Pericardium fibroblast (primary cell): ENCODE measurements at places on chromosomes 4 and X. TPM values are rescaled to one million over a fixed set of nuclear protein-coding genes. Genes with fewer than 3 reads are reported as not detected.

Gene HUWE1
- total RNA-seq, result 53.0 and 72.6 TPM in 2 replicates

Gene ERAS
- total RNA-seq, result not detected in 2 replicates

Gene CACNA1F
- total RNA-seq, result not detected in 2 replicates

Gene CLCN5
- 12.6 and 28.4 TPM in 2 replicates for total RNA-seq

Gene RNF175
- not detected in 2 replicates for total RNA-seq
